ENCODE measurements at places on chromosomes 5 and 9.

- no peak for DNase-seq
These were observed 4.6 kb downstream of the IFNE start for GRCh38 chr9:21477466-21477865.

DNA sequence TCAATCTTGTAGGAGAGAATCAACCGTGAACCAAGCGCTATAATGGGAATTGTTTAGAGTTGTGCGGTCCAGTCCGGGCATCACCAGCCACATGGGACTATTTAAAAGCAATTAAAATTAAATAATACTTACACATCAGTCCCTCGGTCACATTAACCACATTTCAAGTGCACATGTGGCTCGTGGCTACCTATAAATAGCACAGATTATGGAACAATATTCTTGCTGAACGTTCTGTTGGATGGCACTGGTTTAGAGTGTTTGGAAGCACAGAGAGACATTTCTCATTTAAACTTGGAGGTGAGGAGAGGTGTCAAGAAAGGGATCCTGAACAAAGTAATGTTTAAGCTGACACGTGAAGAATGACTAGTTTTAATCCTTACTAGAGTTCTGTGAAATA, 12.5 kb upstream of the PIP5K1B start:
- no peak for DNase-seq

DNA sequence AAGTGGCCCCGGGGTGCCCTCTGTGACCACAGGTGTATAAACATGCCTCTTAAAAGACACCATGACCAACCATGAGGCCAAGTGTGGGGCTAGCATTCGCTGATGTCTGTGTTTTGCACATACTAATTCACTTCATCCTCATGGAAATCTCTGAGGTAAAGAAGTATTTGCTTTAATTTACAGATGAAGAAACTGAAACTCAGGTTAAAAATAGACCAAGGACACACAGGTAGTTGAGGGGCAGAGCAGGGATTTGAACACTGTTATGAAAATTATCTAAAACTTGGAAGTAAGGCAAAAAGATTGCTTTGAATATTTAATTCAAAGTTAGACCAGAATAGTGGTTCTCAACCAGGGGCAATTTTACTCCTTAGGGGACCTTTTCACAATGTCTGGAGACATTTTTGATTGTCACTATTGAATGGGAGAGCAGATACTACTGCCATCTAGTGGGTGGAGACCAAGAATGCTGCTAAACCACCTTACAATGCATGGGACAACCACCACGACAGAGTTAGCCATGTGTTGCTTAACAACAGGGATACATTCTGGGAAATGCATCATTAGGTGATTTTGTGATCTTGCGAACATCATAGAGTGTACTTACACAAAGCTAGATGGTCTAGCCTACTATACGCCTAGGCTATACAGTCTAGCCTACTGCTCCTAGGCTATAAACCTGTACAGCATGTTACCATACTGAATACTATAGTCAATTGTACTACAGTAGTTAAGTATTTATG, 8.0 kb upstream of the FXN start:
- DNase-seq = peak; percentile 48

GRCh38 chr5:66967826-66968262, 228.8 kb downstream of the CD180 start:
- DNase-seq = no peak

- no peak for DNase-seq
These were observed 15.0 kb downstream of the GLIPR2 start for GRCh38 chr9:36151316-36152210.

GRCh38 chr9:117496307-117496706, 81.5 kb upstream of the ASTN2 start:
- DNase-seq = no peak

DNA sequence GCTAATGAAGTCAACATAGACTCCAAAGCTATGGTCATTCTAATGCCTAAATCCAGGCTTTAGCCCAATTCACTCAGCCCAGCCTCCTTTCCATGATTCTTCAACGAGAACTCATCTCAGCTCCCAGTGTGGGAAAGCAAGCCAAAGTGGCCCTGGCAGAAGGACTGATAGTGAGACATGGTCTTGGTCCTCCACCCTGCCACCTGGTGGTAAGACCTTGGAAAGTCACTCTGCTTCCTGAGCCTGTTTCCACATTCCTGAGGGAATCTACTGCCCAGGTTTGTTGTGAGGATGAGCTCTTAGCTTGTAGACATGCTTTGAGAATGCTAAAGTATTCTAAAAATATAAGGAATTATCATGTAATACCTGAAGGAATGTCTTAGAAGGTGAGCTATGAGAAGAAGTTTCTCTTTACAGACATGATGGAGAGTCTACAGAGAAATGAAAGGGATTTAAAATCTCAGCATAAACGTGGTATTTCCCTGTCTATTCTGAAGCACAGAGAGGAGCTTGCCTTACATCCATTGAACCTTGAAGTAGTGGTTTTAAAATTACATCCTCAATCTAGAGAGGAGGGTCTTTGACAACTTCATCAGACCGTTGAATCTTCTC, 173.5 kb downstream of the TRIM32 start:
- DNase-seq = peak; percentile 41
